ENCODE measurements at places on chromosomes 16 and 17.

GRCh38 chr17:10927712-10928111 lies 89.8 kb upstream of the PIRT start:
- DNase-seq: no peak

- DNase-seq: no peak
These were observed 295.3 kb downstream of the SEC14L1 start for GRCh38 chr17:77436058-77436442.

DNA sequence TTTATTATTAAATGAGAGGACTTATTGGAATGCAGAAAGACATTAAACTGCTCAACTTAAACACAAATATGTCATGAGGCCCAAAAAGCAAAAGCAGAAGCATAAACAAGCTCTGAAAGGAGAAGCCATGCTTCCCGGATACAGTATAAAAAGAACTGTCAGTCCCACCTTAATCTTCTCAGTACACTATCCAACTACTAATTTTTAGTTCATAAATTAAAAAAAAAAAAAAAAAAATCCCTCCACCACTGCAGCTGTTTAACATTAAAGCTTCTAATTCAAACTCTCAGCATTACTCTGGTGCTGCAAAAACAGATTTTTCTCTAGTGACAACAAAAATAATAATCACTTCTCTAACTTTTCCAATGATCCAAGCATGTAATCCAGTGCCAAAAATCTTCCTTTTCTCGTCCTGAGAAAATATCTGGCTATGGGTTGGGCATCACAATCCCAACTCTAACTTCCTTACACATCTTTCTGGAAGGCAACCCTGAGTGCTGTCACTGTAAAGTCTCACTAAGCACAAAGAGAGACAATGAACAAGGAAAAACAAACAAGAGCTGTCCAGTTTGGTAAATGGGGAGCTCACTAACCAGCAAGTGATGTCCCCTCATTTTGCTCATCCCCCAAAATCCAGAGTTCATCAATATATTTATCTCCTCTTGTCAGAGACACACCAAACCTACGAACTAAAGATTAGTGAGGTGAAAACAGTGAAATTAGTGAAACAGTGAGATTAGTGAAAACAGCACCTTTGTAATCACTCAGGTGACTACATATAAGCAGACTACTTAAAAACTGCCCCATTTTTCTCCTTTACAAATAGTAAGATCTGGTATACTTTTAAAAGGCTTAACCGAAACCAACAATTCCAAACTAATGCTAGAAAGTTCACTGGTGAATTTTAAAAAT lies 5.5 kb downstream of the USP32 start:
- DNase-seq: no peak

GRCh38 chr17:39640591-39641031 lies 3.7 kb downstream of the STARD3 start:
- no peak for DNase-seq

- DNase-seq: no peak
These were observed 49.9 kb downstream of the MAP2K4 start for GRCh38 chr17:12070561-12070960.

DNA sequence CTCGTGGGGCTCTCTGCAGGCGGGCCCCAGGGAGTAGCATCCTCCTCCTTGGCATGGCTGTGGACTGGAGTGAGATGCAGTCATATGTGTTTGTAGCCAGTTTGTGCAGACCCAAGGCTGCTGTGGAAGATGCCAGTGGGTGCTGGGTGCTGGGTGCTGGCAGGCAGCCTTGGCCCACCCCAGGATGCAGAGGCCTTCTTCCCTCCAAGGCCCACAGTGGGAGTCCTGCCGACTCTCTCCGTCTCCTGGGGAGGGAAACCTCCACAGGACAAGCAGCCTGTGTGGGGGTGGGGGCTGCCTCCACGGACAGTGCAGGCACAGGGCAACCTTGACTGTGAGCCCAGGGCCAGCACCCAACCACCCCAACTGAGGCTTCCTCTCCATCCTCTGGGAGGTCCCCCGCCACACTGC lies 13.8 kb upstream of the TMEM92 start:
- DNase-seq: no peak

All from stimulated activated CD4-positive, alpha-beta T cell treated with anti-CD3 and anti-CD28 coated beads, Interleukin-4, amount 100 ng/mL, for 1 hour (primary cell).